ENCODE measurements at places on chromosomes 1 and 21.

DNA sequence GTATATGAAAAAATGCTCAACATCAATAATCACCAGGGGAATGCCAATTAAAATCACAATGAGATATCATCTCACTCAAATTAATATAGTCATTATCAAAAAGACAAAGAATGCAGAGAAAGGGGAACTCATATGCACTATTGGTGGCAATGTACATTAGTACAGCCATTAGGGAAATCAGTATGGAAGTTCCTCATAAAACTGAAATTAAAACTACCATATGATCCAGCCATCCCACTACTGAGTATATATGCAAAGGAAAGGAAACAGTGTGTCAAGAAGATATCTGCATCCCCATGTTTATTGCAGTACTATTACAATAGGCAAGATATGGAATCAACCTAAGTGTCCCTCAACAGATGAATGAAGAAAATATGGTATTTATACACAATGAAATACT lies 32.1 kb upstream of the TEKT2 start:
- no peak for DNase-seq

- DNase-seq, result no peak
These were observed 20.5 kb downstream of the ARID4B start for GRCh38 chr1:235307158-235308124.

DNA sequence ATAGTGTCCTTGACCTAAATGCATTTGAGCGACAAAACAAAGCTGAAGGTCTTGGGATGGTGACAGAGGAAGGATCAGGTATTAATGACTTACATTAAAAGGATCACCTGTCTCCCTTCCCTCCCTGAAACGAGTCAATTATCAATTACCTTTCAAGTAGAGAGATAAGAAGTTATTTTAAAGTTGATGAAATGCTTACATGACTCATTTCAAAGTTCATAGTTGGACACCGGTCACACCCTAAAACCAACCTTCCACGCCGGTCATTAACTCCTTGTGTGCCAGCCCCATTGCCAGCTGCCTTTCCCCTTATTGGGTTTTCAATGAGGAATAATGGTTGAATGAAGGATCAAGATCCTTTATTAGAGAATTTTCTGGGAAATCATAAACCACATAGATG lies 129.8 kb downstream of the ZP4 start:
- DNase-seq, result no peak

GRCh38 chr1:90987841-90988240 lies 34.0 kb downstream of the ZNF644 start:
- no peak for DNase-seq

- no peak for DNase-seq
These were observed 145.5 kb downstream of the ETS2 start for GRCh38 chr21:38951095-38951730.

DNA sequence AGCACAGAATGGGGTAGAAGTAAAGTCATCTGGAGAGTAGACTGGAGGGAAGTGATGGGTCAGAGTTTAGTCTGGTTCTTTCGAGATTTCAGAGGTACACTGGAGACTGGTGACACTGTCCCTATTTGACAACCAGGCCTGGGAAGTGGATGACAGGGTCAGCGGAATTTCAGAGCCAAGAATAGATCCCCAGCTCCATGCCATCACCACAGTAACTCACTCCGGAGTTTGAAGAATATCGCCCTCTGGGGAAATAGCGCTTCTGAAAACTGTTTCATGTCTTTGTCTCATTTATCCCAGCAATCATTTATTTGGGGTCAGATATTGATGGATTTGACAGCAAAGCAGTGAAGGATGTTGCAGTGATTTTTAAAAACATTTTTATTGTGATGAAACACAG lies 7.6 kb upstream of the NFASC start:
- no peak for DNase-seq

GRCh38 chr1:18560692-18561091 lies 70.0 kb upstream of the PAX7 start:
- no peak for DNase-seq

- no peak for DNase-seq
These were observed 4.6 kb downstream of the TARBP1 start for GRCh38 chr1:234474375-234474774.

DNA sequence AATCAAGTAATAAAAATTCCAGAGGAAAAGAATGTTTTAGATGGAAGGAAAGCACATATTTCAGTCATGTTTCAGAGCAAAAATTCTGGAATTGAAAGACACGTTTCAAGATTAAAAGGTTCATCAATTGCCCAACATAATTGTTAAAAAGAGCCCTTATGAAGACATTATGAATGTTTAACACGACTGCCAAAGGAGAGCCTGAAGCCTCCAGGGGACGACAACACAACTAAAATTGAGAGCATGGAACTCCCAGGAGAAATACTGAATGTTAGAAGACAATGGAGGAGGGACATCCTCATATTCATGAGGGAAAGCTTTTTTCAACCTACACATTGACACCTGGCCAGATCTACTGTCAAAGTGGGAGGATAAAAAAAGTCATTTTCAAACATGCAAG lies 16.0 kb downstream of the OR2T11 start:
- DNase-seq, result no peak

DNA sequence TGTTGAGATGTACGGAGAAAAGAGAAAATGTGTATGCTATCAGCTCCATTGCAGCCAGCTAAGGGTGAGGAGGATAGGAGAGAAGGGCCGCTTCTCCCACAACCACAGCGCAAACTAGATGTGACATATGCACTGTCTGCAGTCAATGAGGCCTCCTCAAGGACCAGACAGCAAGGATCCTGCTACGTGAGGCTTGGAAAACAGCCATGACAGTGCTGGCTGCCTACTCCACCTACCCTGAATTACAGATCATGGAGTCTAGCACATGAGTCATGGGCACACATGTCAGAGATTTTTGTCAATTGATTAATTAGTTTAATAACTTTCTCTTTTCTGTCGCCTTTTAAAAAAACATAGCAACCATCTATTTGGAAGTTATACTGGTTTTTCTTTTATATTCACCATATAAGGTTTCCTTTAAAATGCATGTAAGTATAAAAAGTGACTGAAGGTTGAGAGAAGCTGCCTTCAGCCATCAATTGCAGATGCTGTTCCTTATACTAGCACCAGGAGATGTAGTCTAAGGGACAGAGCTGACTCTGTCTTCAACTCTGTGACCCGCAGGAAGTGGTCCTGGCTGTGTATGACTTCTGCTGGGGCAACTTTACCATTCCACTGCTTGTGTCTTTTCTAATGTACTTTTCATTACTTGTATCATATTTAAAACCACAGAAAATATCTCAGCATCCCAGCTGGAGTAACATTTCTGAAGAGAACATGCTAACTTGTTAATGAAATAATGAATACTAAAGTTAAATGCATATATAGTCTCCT lies 3.1 kb downstream of the VPS26C start:
- no peak for DNase-seq

Data from non-pigmented ciliary epithelial cell (primary cell).